DMS79 treated with DMSO at 0.1 percent for 48 hours (cell line): ENCODE measurements at places on chromosomes 3 and 15.

DNA sequence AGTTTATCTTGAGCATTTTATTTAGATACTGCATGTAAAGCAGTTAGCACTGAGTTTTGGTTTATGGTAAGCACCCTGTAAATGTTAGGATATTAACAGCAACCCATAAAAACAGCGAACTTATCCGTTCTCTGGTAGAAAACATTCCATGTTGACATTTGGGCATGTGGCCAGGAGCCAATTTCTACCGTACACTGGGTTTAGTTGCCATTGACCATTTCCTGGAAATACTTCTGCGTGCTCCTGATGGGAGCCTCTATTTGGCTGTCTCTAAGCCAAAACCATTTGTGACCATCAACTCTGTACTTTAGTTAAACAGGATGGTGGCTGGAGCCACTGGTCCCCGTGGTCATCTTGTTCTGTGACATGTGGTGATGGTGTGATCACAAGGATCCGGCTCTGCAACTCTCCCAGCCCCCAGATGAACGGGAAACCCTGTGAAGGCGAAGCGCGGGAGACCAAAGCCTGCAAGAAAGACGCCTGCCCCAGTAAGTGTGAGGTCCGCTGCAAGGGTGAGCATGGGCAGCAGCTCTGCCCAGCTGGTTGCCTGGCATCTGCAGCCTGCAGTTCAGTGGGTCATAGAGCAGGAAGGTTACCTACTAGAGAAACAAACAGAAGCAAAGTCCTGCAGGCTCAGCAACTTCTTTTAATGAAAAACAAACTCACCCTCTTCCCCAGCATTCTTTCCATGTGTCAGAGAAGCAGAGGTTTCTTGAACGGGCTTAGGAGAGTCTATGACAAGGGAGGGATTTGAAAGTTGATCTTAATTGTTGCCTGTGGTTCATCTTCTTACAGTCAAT, 7.1 kb downstream of the THBS1 start:
- DNase-seq: no peak

- DNase-seq: peak; percentile 34
Observed at GRCh38 chr3:71317749-71318457, 265.6 kb downstream of the FOXP1 start.

- no peak for DNase-seq
Observed at GRCh38 chr3:131582438-131582837, 79.7 kb upstream of the MRPL3 start.

DNA sequence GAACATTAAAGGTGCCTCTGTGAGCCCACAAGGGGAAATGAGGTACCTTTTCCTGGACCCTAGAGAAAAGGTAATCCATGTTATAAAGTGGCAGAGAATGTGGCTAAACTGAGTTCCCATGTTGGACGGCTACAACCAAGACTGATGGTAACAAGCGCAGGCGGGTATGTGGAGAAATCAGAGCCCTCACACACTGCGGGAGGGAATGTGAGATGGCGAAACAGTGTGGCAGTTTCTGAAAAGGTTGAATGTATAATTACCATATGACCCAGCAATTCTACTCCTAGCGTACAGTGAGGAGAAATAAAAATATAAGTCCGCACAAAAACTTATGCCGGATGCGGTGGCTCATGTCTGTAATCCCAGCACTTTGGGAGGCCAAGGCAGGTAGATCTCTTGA, 24.1 kb upstream of the SHISA5 start:
- DNase-seq: no peak

- peak; percentile 33 for DNase-seq
Observed at GRCh38 chr3:133896002-133896761, 500 bp upstream of the RAB6B start.

GRCh38 chr15:39666677-39667076, 85.8 kb downstream of the THBS1 start:
- no peak for DNase-seq

GRCh38 chr3:156298938-156299337, 178.6 kb downstream of the KCNAB1 start:
- no peak for DNase-seq

- DNase-seq: no peak
Observed at GRCh38 chr3:165158011-165158410, 38.2 kb downstream of the SLITRK3 start.

DNA sequence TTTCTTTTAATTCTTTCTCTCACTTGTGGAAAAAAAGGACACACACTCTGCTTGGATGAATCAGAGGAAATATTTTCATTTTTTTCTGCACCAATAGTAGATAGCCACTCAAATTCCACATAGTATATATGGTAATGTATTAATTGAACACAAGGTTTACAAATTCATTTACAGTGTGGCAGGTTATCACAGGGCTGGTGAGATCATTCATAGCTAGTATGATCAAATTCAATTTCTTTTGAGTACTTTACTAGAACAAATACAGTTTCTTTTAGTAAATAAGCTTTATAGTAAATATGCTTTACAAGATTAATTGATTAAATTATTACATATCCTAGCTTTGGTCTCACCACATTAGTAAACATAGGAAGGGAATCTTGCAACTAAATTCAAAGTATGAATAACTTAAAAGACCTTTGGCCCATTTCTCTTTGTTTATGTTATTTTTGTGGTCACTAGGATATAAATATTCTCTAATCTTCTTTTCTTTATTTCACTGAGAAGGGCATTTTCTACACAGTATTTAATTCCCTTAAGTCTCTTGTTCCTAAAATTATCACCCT, 40.1 kb upstream of the PARP14 start:
- no peak for DNase-seq

DNA sequence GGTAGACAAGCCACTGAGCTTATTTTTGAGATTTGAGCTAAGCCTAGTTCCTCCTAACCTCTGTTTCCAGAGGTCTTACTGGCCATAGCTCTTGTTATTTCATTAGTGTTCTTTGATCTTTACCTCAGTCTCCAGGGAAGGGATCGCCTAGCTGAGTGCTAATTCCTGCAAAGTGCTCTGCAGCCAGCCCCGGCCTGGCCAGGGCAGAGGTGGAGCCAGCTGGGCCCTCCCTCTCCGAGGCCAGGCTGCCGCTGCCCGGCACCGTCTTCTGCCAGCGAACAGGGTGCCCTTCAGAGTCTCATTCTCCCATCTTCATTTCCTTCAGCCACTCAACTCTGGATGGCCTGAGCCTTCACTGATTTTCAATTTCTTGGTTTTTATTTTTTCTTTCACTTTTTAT, 19.7 kb downstream of the FAN1 start:
- DNase-seq: no peak

GRCh38 chr3:119322021-119322834, 28.0 kb downstream of the ARHGAP31 start:
- peak; percentile 41 for DNase-seq

GRCh38 chr3:121735047-121735696, 14.4 kb downstream of the GOLGB1 start:
- no peak for DNase-seq

DNA sequence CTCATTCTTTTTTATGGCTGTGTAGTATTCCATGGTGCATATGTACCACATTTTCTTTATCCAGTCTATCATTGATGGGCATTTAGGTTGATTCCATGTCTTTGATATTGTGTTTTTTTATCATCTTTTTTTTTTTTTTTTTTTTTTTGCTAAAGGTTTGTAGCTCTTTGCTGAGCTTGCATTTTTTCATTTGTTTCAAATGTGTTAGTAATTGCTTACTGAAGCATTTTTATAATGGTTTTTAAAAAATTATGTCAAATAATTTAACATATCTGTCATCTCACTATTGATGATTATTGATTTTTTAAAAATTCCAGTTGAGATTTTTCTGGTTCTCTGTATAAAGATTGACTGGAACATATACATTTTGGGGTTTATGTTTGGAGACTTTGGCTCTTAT, 934.6 kb downstream of the TUSC7 start:
- DNase-seq: no peak
